ENCODE measurements at places on chromosomes 7 and 10. TPM values are rescaled to one million over a fixed set of nuclear protein-coding genes. Genes with fewer than 3 reads are reported as not detected.

- no peaks in the 10 kb centered on the region for H3K27me3 ChIP-seq
- no peak overlapping the region for H3K4me3 ChIP-seq
- peaks cover 5% of the 10 kb centered on the region for H3K4me1 ChIP-seq
Measured at GRCh38 chr10:74436523-74437170, 285.6 kb downstream of the ADK start.

GRCh38 chr7:3301449-3301731 lies 338 bp downstream of the SDK1 start:
- peak overlapping the region; percentile 70 for H3K4me3 ChIP-seq
- no peak overlapping the region for H3K27ac ChIP-seq
- DNase-seq = no peak
- no peaks in the 10 kb centered on the region for H3K36me3 ChIP-seq
- no peaks in the 10 kb centered on the region for H3K27me3 ChIP-seq
- peaks cover 12% of the 10 kb centered on the region for H3K4me1 ChIP-seq

- DNase-seq = no peak
- H3K4me3 ChIP-seq = no peak overlapping the region
- no peaks in the 10 kb centered on the region for H3K36me3 ChIP-seq
Measured at GRCh38 chr10:124469956-124470484, 8.4 kb downstream of the LHPP start.

DNA sequence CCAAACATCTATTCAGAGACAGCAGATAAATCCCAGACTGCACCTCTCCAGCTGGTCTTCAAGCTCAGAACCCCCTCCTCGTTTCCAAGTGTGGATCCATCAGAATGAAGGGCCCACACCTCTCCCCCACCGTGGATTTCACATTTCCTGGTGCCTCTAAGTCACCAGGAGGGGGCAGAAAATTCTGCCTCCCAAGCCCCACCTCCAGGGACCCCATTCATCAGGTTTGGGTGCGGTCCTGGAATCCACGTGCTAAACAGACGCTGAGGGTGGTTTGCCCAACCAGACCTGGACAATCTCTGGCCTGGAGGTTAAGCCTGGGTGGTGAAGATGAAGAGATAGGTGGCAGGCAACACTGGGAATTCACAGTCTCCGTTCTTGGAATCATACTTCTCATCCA lies 92.4 kb downstream of the WDR11 start:
- no peaks in the 10 kb centered on the region for H3K36me3 ChIP-seq
- no peak overlapping the region for H3K27ac ChIP-seq
- no peak overlapping the region for H3K4me3 ChIP-seq
- H3K4me1 ChIP-seq = no peaks in the 10 kb centered on the region
- DNase-seq = no peak
- no peaks in the 10 kb centered on the region for H3K27me3 ChIP-seq

DNA sequence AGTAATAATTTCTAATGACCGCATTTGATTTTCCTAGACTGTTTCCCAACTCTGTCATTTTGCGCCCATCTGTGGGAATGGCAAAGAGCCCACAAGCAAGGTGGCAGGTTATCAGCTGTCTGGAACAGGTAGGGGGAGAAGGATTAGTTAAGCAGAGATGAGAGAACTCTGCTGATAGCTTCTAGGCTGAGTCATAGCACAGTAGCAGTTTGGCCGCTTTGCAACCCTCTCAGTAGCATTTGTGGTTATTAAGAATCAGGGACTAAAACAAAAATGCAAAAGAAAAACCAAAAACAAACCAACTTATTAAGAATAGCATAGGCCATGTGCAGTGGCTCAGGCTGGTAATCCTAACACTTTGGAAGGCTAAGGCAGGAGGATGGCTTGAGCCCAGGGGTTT lies 602.7 kb upstream of the SORCS1 start:
- no peaks in the 10 kb centered on the region for H3K36me3 ChIP-seq
- DNase-seq = no peak
- no peak overlapping the region for H3K27ac ChIP-seq
- H3K4me3 ChIP-seq = no peak overlapping the region

- no peak overlapping the region for H3K4me3 ChIP-seq
- H3K27me3 ChIP-seq = no peaks in the 10 kb centered on the region
- H3K4me1 ChIP-seq = no peaks in the 10 kb centered on the region
- H3K27ac ChIP-seq = no peak overlapping the region
- no peak for DNase-seq
Measured at GRCh38 chr10:132438091-132439024, 41.4 kb downstream of the PWWP2B start.

- no peaks in the 10 kb centered on the region for H3K36me3 ChIP-seq
- H3K4me1 ChIP-seq = no peaks in the 10 kb centered on the region
- H3K4me3 ChIP-seq = no peak overlapping the region
- no peak for DNase-seq
- H3K27me3 ChIP-seq = no peaks in the 10 kb centered on the region
Measured at GRCh38 chr7:149799397-149800168, 26.2 kb upstream of the ZNF467 start.

- H3K27me3 ChIP-seq = no peaks in the 10 kb centered on the region
- H3K4me1 ChIP-seq = peaks cover 6% of the 10 kb centered on the region
- no peak for DNase-seq
- H3K4me3 ChIP-seq = no peak overlapping the region
- no peaks in the 10 kb centered on the region for H3K36me3 ChIP-seq
- H3K27ac ChIP-seq = no peak overlapping the region
Measured at GRCh38 chr7:3073763-3074458, 30.2 kb upstream of the CARD11 start.

DNA sequence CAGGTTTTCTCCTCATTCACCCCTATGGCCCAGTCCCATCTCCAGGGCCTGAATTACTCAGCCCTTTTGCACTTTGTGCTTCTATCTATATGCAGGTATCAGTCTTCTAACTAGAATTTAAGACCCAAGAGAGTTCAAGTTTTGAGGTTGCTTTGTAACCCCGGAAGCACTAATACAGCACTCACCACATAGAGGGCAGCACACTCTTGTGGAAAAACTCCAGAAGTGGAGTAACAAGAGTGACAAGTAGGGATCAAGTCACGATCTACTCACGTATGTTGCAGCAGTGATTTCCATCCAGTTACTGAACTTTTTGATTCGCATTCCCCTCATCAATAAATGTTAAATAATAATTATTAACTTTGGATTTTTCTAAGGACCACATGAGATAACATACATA lies 151.0 kb downstream of the CHCHD3 start:
- H3K4me1 ChIP-seq = no peaks in the 10 kb centered on the region
- no peaks in the 10 kb centered on the region for H3K36me3 ChIP-seq
- no peak for DNase-seq
- H3K27ac ChIP-seq = no peak overlapping the region
- no peak overlapping the region for H3K4me3 ChIP-seq

- peaks cover 5% of the 10 kb centered on the region for H3K4me1 ChIP-seq
- H3K36me3 ChIP-seq = peaks cover 12% of the 10 kb centered on the region
- no peak overlapping the region for H3K4me3 ChIP-seq
Measured at GRCh38 chr10:63217120-63217605, 84.0 kb downstream of the NRBF2 start.

GRCh38 chr7:107036535-107036934 lies 8.0 kb upstream of the PRKAR2B start:
- no peaks in the 10 kb centered on the region for H3K27me3 ChIP-seq
- no peak overlapping the region for H3K4me3 ChIP-seq
- H3K4me1 ChIP-seq = no peaks in the 10 kb centered on the region
- DNase-seq = no peak
- H3K27ac ChIP-seq = no peak overlapping the region

- DNase-seq = no peak
- H3K4me3 ChIP-seq = peak within 1 kb of the TSS; percentile 93
- H3K27me3 ChIP-seq = no peaks in the 10 kb centered on the region
- H3K27ac ChIP-seq = peak within 1 kb of the TSS; percentile 100
- H3K36me3 ChIP-seq = no peaks in the 10 kb centered on the region
Measured at GRCh38 chr7:74657692-74658177, at the start of gene GTF2I. Gene GTF2I (plus strand): TSS chr7:74657718. CDS start chr7:74689129, 31,411 bp downstream.

GRCh38 chr10:12726971-12727831 lies 274.3 kb downstream of the CCDC3 start:
- H3K36me3 ChIP-seq = no peaks in the 10 kb centered on the region
- DNase-seq = no peak
- no peak overlapping the region for H3K4me3 ChIP-seq
- H3K27ac ChIP-seq = no peak overlapping the region

DNA sequence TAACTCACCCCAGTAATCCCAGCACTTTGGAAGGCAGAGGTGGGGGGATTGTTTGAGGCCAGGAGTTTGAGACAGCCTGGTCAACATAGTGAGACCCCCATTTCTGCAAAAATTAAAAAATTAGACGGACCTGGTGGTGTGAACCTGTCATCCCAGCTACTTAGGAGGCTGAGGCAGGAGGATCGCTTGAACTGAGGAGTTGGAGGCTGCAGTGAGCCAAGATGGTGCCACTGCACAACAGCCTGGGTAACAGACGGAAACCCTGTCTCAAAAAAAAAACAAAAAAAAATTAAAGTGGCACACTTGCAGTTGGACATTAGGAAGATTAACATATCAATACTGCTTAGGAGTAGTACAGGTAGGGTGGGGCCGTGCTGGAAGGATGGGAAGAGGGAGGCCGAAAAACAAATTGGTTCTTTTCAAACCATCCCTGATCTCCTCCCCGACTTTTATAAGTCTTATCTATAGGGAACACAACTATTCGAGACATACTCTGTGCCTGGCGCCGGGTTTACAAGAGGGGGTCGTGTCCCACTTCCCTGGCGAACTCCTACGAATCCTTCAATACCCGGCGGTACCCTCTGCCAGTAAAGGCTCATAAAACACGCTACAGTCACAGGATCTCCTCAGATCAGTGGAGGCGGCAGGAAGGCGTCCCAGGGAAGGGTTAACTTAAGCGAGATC lies 628 bp downstream of the TAF6 start:
- no peak for DNase-seq
- H3K27me3 ChIP-seq = no peaks in the 10 kb centered on the region
- H3K4me3 ChIP-seq = peak overlapping the region; percentile 74
- H3K4me1 ChIP-seq = peaks cover 20% of the 10 kb centered on the region
- H3K27ac ChIP-seq = peak overlapping the region; percentile 86

GRCh38 chr10:15254808-15255648 lies 86.5 kb upstream of the NMT2 start:
- H3K27me3 ChIP-seq = no peaks in the 10 kb centered on the region
- no peaks in the 10 kb centered on the region for H3K36me3 ChIP-seq
- H3K4me3 ChIP-seq = no peak overlapping the region

- no peaks in the 10 kb centered on the region for H3K27me3 ChIP-seq
- no peaks in the 10 kb centered on the region for H3K36me3 ChIP-seq
- no peaks in the 10 kb centered on the region for H3K4me1 ChIP-seq
- no peak overlapping the region for H3K4me3 ChIP-seq
- no peak overlapping the region for H3K27ac ChIP-seq
Measured at GRCh38 chr10:106619346-106619745, 545.2 kb downstream of the SORCS1 start.

DNA sequence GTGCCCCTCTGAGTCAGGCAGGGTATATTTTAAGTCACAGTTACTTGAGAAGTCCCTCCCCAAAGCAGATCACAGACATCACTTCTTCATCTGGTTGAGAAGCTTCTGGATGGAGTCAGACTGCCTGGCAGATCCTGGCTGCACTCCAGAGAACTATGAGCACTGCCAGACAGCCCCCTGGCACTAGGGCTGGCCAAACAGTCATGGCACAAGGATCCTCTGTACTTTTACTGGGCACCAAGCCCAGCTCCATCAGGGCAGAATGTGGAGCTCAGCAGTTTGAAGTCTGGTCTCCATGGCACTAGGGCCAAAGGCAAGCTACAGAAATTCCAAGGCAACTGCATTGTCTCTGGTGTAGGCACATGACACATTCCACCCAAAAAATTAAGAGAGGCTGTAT lies 162.1 kb downstream of the NRG3 start:
- no peak overlapping the region for H3K27ac ChIP-seq
- H3K36me3 ChIP-seq = no peaks in the 10 kb centered on the region
- no peak overlapping the region for H3K4me3 ChIP-seq
- H3K4me1 ChIP-seq = no peaks in the 10 kb centered on the region

- DNase-seq = no peak
- H3K4me3 ChIP-seq = no peak overlapping the region
Measured at GRCh38 chr7:113622796-113623195, 296.0 kb downstream of the PPP1R3A start.

- H3K4me1 ChIP-seq = no peaks in the 10 kb centered on the region
- no peaks in the 10 kb centered on the region for H3K36me3 ChIP-seq
- H3K27me3 ChIP-seq = no peaks in the 10 kb centered on the region
Measured at GRCh38 chr7:30255064-30255769, 29.2 kb upstream of the ZNRF2 start.

DNA sequence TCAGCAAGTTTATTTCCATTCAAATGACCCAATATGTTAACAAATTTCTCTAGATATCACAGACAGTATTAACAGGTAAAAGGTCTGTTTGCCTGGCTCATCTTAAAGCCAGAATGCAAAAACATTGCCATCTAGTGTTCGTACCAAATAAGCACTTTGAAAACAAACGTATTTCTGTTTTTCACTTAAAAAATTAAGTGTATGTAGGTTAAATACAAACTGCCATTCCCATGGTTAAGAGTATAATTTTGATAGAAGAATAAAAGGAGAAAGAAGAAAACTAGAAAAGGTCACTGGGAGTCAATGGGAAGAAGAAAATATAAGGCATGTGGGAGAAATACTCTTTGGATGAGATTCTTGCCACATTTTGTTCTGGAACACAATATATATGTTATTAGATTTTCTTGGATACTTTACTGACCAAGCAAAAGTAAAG lies 51.0 kb downstream of the ORC5 start:
- no peak overlapping the region for H3K27ac ChIP-seq
- H3K27me3 ChIP-seq = no peaks in the 10 kb centered on the region
- DNase-seq = no peak
- H3K4me1 ChIP-seq = no peaks in the 10 kb centered on the region
- no peaks in the 10 kb centered on the region for H3K36me3 ChIP-seq

GRCh38 chr7:139424004-139424403 lies 59.5 kb downstream of the KLRG2 start:
- H3K36me3 ChIP-seq = peaks cover 36% of the 10 kb centered on the region
- no peaks in the 10 kb centered on the region for H3K27me3 ChIP-seq
- no peaks in the 10 kb centered on the region for H3K4me1 ChIP-seq
- no peak for DNase-seq
- no peak overlapping the region for H3K27ac ChIP-seq

GRCh38 chr10:95388539-95388938 lies 97.7 kb upstream of the PDLIM1 start:
- no peak overlapping the region for H3K4me3 ChIP-seq
- no peak for DNase-seq
- H3K4me1 ChIP-seq = peaks cover 50% of the 10 kb centered on the region
- H3K27ac ChIP-seq = peak overlapping the region; percentile 30

- peaks cover 16% of the 10 kb centered on the region for H3K4me1 ChIP-seq
- no peaks in the 10 kb centered on the region for H3K36me3 ChIP-seq
- H3K27ac ChIP-seq = no peak overlapping the region
- DNase-seq = no peak
- peaks cover 14% of the 10 kb centered on the region for H3K27me3 ChIP-seq
Measured at GRCh38 chr7:6528401-6529130, 22.7 kb downstream of the GRID2IP start.

GRCh38 chr10:17682236-17682946 lies 38.4 kb downstream of the STAM start:
- no peak for DNase-seq
- no peak overlapping the region for H3K27ac ChIP-seq
- no peaks in the 10 kb centered on the region for H3K36me3 ChIP-seq
- H3K27me3 ChIP-seq = no peaks in the 10 kb centered on the region
- H3K4me1 ChIP-seq = no peaks in the 10 kb centered on the region
- H3K4me3 ChIP-seq = no peak overlapping the region

Gene ADAM12
- 3.7 TPM for total RNA-seq

Gene PPRC1
- total RNA-seq = 29.5 TPM

Gene RNF133
- 0.98 TPM for total RNA-seq

Gene KCNH2
- 6.4 TPM for total RNA-seq

Gene ARHGEF5
- 23.3 TPM for total RNA-seq

Gene TTYH3
- 33.9 TPM for total RNA-seq

Gene ZFAND4
- total RNA-seq = 19.4 TPM
